ENCODE measurements at places on chromosomes 6 and 20.

GRCh38 chr6:142030115-142030619, 102.6 kb upstream of the GJE1 start:
- DNase-seq, result no peak

GRCh38 chr6:27471365-27472115, 1.4 kb downstream of the ZNF184 start:
- DNase-seq, result no peak

- no peak for DNase-seq
Observed at GRCh38 chr6:137875058-137875520, 8.0 kb downstream of the TNFAIP3 start.

DNA sequence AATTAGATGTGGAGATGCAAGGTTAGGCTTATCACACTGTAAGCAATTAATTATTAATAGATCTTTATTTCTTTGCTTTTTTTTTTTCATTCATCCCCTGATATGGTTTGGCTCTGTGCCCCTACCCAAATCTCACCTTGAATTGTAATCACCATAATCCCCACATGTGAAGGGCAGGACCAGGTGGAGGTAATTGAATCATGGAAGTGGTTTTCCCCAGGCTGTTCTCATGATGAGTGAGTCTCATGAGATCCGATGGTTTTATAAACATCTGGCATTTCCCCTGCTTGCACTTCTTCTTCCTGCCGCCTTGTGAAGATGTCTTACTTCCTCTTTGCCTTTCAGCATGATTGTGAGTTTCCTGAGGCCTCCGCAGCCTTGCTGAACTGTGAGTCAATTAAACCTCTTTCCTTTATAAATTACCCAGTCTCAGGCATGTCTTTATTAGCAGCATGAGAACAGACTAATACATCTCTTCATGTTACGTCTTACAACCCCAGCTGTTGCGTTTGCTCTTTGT, 333.8 kb downstream of the CDH26 start:
- DNase-seq, result no peak

DNA sequence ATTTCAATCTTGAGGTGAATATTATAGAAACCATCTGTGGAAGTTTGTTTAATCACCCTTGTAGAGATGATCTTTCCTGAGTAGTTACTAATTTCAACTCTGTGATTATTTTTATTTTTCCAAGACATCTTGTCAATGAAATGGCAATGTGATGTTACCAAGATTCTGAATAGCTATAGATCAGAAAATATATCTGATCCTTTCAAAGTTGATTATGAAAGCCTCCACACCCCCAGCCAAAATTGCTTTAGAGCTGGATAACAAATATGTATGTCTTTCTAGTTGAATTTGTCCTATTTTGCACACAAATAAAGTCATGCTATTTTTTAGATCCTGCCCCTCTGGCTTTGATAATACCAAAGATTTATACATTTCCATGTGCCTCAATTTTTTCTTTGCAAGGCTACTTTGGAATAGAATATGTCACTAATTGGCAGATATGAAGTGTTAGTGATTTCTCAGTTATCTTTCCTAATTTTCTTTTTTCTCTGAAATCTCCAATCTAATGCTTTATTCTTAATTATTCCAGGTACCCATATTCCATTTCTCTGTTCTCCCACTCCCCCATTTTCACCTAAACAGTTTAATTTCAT, 5.0 kb downstream of the SIM1 start:
- no peak for DNase-seq

GRCh38 chr6:105781915-105782314, 304.2 kb upstream of the PRDM1 start:
- no peak for DNase-seq

DNA sequence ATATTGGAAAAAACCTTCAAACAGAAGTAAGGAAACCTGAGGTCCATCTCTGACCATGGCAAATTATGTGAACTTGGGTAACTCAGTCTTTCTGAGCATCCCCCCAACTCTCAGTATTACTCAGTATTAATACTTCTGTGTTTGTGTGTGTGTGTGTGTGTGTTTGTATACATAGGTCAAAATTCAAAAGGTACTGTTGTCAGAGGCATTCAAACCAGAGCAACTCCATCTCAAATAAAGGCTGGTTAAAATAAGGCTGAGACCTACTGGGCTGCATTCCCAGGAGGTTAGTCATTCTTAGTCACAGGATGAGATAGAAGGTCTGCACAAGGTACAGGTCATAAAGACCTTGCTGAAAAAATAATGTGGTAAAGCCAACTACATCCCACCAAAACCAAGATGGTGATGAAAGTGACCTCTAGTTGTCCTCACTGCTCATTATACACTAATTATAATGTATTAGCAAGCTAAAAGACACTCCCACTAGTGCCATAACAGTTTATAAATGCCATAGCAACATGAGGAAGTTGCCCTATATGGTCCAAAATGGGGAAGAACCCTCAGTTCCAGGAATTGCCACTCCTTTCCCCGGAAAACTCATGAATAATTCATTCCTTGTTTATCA, 33.3 kb upstream of the SLC22A16 start:
- DNase-seq, result no peak

DNA sequence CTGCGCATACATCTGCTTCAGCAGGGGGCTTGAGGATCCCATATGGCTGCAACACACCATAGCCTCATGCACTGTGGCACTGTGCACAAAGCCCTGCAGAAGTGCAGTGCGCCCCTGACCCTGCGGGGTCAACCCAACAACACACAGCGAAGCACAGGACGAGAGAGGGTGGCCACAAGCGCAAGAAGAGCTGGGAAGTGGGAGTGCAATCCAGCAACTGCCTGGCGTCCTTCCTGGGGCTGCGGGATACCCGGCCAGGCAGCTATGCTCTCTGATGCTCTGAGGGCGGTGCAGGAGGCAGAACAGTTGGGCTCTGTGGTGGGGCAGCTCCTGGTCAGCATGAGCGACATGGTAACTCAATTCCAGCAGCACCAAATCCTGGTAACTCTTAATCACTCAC, 5.6 kb upstream of the ACSS1 start:
- no peak for DNase-seq

- no peak for DNase-seq
Observed at GRCh38 chr20:38962928-38963401, 821 bp downstream of the DHX35 start.

Measured in activated CD4-positive, alpha-beta T cell treated with anti-CD3 and anti-CD28 coated beads, Interleukin-2, amount 50 U/mL, for 1 hour (primary cell).